Activated CD4-positive, alpha-beta T cell treated with anti-CD3 and anti-CD28 coated beads for 1 hour (primary cell): ENCODE measurements at places on chromosomes 1 and 21.
A peak's percentile ranks its signal among the peaks of the same experiment; 100 is the strongest.

DNA sequence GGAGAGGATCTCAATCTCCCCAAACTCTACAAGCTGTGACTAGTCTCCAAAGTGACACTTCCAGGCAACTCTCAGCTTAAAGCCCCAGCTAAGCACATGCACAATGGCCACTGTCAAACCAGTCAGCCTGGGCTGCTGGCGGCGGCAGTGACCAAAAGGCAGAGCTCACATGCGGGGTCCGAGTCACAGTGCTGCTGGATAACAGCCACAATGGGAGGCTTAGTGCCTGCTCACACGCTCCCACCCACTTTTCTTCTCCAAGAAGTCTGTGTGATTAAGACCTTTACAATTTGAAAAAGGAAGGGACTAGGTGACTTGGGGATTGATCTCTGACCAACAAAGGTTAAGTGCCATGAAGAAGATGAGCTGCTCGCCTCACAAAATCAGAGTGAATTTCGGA lies 16.8 kb downstream of the RIPK4 start:
- no peak for DNase-seq

- DNase-seq: no peak
Observed at GRCh38 chr1:81702903-81703302, 97.8 kb upstream of the ADGRL2 start.

DNA sequence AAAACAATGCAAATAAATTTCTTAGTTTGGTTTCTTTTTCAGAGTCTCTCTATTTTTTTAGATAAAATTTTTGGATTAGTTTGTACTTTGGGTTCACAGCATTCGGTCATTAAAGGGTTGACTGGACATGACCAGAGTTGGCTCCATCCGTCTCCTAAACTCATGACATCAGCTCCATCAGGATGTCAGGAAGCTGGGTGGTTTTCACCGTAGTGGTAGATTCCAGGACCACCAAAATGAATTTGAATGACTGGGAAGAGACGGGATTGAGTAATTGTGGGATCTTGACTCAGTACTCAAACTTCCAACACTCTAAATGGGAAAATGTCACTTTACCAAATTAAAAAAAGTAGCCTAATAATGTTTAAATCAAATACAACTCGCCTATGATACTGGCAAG lies 279.2 kb upstream of the DUSP10 start:
- DNase-seq: no peak

DNA sequence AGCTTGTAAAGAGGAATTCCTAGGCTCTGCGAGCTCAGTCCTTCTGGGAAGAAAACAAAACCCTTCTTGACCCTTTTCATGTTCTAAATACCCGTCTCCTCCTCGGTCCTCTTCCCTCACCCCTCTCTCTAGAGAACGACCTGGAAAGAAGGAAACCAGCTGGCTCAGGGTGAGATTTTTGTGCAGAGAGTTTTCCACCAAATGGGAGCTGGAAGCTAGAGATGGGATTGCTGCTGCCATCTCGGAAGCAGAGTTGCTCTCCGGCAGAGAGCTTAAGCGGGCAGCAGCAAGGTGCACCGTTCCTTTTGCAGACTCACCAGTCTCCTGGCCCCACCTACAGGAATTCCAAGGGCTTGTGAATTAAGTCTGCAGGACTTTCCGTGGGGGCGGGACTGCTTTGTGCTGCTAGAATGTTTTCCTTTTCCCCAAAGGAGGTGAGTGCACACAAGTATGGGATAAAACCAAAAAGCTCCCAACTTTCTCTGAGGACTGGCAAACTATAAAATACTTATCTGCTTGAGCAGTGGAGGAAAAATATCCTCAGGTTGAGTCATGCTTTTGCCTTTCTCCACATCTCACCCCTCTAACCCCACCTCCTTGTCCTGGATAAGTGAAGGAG lies 29.1 kb upstream of the KIAA0040 start:
- DNase-seq: no peak

DNA sequence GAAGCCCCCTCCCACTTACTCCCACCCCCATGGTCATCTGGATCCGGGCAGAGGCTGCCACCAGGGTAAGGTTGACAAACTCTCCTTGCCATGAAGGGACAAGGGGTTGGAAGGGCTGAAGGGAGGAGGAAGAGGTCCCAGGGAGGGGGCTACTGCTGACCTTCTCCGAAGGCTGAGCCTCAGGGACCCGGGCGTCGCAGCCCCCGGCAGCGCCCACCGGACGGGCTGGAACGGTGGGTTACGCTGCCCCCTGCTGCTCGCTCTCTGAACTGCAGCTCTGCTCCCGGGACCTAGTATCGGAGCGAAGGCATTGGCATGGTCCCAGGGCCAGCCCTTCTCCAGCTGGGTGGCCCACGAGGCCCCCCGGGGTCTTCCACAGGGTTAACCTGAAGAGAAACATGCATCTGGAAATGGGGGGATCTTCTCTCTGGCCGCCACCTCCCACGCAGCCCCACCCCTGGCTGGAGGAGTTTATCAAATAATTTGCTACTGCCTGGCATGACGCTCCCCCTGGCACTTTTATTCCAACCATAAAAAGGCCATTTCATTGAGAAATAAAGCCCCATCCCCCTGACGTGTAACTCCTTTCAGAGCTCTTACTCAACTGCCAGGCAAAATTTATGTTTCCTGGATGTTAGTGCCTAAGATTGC lies 70.4 kb upstream of the TARDBP start:
- DNase-seq: peak; percentile 50

GRCh38 chr1:110170766-110171733 lies 20.8 kb downstream of the SLC6A17 start:
- no peak for DNase-seq

DNA sequence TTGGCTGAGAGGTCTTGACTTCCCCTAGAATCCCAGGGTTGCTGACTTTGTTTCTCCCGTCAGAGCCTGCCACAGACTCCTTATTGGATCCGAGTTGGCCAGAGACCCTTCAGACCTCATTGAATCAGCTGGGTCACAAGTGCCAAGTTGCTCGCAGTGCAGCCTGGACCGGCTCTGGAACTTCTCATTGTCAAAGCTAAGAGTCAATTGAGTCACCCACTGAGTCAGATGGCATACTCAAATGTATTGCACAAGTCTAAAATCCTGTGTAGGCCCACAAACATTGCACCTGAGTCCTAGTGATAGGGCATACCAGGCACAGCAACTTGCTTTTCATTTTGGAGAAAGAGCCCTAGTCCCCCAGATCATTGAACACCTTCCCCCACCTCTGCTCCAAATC lies 20.4 kb upstream of the SCAF4 start:
- DNase-seq: no peak

DNA sequence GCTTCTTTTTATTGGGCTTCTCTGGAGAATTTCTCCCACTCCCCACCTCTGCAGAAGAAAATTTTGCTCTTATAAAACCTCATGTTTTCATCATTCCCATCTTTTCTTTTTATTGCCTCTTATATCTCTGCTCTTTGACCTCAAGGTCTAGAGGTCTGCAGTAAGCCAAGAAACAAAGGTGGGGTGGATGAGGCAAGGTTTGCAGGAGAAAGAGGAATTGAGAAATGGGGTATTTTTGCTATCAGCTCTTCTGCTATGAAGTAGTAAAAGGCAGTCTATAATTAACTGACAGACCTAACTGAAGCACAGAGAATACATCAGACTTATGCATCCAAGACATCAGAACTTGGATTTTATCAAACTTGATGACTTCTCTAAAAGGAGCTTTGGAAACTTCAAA lies 22.9 kb downstream of the SYT11 start:
- DNase-seq: no peak

GRCh38 chr1:22971611-22972405 lies 858 bp downstream of the LACTBL1 start:
- no peak for DNase-seq

- DNase-seq: no peak
Observed at GRCh38 chr1:21012937-21013336, 163.8 kb downstream of the EIF4G3 start.

DNA sequence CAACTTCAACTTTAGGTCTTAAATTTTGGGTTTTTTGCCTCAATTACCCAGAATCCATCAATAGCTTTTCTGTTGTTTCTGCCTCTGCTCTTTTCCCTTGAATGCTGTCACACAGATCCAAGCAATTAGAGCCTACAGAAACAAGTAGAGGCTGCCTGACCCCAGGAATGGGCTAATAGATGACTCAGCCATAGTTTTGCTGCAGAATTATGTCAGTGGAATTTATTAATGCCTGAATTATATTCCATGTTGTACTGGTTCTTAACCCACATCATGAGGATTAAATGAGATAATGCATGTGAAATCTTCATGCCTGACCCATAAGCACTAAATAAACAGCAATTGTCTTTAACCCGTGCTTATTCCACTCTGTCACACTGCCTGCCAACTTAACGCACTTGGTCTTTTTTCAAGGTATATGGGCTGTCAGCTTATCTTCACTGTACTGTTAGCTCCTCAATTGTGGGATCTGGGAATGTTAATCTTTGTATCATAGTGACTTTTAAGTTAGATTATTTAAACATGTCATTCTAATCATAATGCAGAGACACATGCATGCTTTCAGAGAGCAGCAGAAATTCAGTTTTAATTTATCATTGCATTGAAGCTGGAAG lies 213.3 kb downstream of the ROR1 start:
- DNase-seq: no peak

DNA sequence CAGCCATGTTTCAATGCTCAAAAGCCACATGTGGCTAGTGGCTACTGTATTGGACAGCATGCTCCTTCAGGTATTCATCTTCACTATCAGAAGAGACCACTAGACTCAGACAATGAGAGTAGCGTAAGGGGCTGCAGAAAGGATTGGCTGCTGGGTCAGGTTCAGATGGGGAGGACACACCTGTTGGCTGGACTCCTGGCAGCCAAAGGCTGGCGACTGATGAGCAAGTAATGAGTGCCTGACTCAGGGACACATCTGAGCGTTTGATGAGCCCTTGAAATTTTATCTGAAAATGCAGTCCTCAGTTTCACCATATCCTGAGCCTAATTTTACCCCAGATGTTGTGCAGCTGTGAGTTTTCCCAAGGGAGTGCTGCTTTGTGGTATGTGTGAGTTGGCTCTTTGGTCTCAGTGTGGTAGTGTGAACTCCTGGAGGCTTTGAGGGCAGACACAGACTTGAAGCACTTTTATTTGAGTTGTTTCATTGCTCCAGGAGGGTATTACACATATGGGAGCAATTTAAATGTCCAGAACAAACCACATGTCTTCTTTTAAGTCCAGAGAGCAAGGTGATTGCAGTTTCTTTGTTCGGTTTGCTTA lies 9.6 kb downstream of the ST6GALNAC3 start:
- no peak for DNase-seq
